Activated CD8-positive, alpha-beta T cell treated with anti-CD3 and anti-CD28 coated beads for 36 hours (primary cell): ENCODE measurements at places on chromosomes 11 and 22. TPM values are rescaled to one million over a fixed set of nuclear protein-coding genes. Genes with fewer than 3 reads are reported as not detected.

DNA sequence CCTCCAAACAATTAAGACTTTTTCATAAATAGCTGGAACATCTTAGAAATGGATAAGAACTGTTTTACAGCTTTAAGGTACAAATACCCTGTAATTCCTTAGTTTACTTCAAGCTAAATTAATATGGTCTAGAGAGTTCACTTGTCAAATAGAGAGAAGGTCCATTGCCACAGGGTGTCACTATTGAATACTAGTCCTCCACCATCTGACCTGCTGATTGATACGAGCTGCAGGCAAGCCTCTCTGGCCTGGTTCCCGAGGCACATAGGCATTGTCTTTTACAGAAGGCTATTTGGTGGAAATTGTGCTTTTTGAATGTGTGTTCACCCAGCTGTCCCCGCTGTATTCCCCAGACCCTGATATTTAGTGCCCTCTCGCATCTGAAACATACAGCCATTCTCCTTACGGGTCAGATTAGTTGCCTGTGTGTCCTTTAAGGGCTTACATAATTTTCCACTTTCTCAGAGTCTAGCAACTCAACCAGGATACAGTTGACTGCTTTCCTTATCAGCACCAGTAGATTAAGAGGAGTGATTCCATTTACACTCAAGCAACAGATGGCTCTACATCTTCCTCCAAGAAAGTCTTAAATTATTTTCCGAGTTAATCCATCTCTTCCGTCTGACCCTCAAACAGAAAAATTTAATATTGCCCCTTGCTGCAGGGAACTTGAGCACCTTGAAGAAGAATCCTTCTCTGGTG lies 788.8 kb upstream of the FAT3 start:
- H3K4me3 ChIP-seq: no peak overlapping the region
- H3K27ac ChIP-seq: no peak overlapping the region
- H3K4me1 ChIP-seq: no peaks in the 10 kb centered on the region
- H3K27me3 ChIP-seq: no peaks in the 10 kb centered on the region

DNA sequence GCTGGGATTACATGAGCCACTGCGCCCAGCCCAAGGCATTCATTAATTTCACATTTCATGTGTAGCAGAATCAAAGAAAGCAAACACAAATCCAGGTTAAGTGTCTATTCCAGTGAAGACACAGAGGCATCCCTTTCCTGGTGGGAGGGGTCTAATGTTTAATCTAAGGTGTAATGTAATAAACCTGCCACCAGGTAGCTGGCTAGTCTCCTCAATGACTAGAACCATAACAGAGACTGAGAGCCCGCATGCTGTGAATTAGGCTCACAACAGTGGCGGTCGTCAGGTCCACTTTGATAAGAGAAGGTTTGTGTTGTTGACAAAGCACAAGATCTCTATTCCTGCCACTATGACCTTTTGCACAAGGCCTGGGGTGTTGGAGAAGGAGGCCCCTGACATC lies 64.2 kb upstream of the ADA2 start:
- peaks cover 5% of the 10 kb centered on the region for H3K27me3 ChIP-seq
- no peaks in the 10 kb centered on the region for H3K36me3 ChIP-seq
- no peak overlapping the region for H3K27ac ChIP-seq
- no peak overlapping the region for H3K4me3 ChIP-seq
- H3K4me1 ChIP-seq: peaks cover 16% of the 10 kb centered on the region

GRCh38 chr11:76391021-76391420 lies 9.9 kb downstream of the GVQW3 start:
- no peak for DNase-seq
- H3K27ac ChIP-seq: no peak overlapping the region
- H3K4me3 ChIP-seq: no peak overlapping the region
- no peaks in the 10 kb centered on the region for H3K27me3 ChIP-seq
- no peaks in the 10 kb centered on the region for H3K36me3 ChIP-seq

DNA sequence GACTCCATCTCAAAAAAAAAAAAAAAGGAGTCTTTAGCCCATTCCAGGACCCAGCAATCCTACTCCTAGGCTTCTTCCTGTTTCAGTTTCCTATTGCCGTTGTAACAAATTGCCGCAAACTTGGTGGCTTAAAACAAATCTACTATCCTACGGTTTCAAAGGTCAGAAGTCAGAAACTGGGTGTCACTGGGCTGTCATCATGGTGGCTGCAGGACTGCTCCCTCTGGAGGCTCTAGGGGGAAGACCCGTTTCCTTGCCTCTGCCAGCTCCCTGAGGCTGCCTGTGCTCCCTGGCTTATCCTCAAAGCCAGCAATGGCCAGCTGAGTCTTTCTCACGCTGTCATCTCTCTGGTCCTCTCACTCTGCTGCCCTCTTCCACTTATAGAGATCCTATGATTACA lies 8.7 kb upstream of the DAGLA start:
- peaks cover 11% of the 10 kb centered on the region for H3K27me3 ChIP-seq
- H3K36me3 ChIP-seq: no peaks in the 10 kb centered on the region
- H3K4me1 ChIP-seq: no peaks in the 10 kb centered on the region
- H3K27ac ChIP-seq: no peak overlapping the region
- DNase-seq: no peak

DNA sequence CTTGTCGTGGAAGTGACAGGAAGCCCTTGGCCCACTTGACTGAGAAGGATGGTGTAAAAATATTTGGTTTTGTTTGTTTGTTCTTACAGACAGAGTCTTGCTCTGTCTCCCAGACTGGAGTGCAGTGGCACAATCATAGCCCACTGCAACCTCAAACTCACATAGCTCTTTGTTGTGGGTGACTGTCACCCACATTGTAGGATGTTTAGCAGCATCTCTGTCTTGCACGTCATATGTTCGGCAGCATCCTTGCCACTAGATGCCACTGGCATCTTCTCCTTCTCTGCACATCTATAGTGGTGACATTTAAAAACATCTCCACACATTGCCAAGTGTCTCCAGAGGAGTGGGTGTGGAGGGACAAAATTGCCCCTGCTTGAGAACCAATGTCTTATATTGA lies 56.8 kb downstream of the PRR5L start:
- DNase-seq: peak; percentile 80
- H3K27ac ChIP-seq: no peak overlapping the region
- H3K36me3 ChIP-seq: no peaks in the 10 kb centered on the region
- H3K4me1 ChIP-seq: peaks cover 55% of the 10 kb centered on the region

- H3K27me3 ChIP-seq: peaks cover 18% of the 10 kb centered on the region
- no peak for DNase-seq
- no peak overlapping the region for H3K27ac ChIP-seq
- H3K4me3 ChIP-seq: no peak overlapping the region
- H3K36me3 ChIP-seq: no peaks in the 10 kb centered on the region
- H3K4me1 ChIP-seq: no peaks in the 10 kb centered on the region
These were observed 11.1 kb downstream of the YAP1 start for GRCh38 chr11:102121329-102121728.

DNA sequence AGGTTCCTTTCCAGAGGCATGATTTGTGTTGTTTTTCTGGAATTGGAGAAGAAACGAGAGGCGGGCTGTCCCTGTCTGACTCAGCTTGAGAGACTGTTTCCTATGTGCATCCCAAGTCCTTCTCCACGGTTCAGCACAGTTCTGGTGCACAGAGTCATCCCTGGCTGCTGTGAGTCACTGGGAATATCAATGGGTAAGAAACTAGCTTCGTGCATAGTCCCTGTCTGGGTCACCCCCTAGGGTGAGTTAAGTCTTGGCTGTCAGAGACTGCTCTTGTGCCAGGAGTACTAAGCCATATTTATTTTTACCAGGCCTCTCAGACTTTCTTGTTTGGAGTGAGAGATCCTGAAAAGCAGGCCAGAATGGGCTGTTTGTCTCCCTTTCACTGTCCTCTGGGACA lies 2.4 kb upstream of the LRP4 start:
- H3K4me1 ChIP-seq: peaks cover 23% of the 10 kb centered on the region
- DNase-seq: no peak
- H3K27me3 ChIP-seq: peaks cover 35% of the 10 kb centered on the region

GRCh38 chr11:119169282-119169719 lies 776 bp downstream of the NLRX1 start:
- DNase-seq: peak; percentile 66
- H3K4me1 ChIP-seq: peaks cover 9% of the 10 kb centered on the region
- peak overlapping the region; percentile 92 for H3K27ac ChIP-seq
- H3K36me3 ChIP-seq: no peaks in the 10 kb centered on the region
- no peaks in the 10 kb centered on the region for H3K27me3 ChIP-seq
- peak overlapping the region; percentile 89 for H3K4me3 ChIP-seq

DNA sequence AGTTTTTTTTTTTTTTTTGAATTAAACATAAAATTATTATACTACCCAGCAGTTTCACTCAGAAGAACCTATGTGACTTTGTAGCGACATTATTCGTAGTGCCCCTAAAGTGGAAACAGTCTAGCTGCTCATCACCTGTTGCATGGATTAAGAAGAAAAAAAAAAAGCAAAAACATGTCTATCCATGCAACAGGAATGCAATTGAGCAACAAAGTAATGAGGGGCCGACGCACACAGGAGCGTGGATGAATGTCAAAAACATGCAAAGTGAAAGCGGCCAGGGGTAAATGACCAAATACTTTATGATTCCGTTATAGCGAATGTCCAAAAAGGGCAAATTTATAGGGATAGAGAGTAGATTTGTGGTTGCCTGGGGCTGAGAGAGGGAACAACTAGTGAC lies 16.3 kb downstream of the MYO18B start:
- no peak overlapping the region for H3K4me3 ChIP-seq
- no peaks in the 10 kb centered on the region for H3K27me3 ChIP-seq
- peaks cover 2% of the 10 kb centered on the region for H3K4me1 ChIP-seq
- no peaks in the 10 kb centered on the region for H3K36me3 ChIP-seq
- no peak for DNase-seq

- H3K36me3 ChIP-seq: no peaks in the 10 kb centered on the region
- DNase-seq: no peak
- no peak overlapping the region for H3K4me3 ChIP-seq
- no peaks in the 10 kb centered on the region for H3K4me1 ChIP-seq
- no peak overlapping the region for H3K27ac ChIP-seq
These were observed 25.1 kb upstream of the CAVIN3 start for GRCh38 chr11:6345366-6345765.

DNA sequence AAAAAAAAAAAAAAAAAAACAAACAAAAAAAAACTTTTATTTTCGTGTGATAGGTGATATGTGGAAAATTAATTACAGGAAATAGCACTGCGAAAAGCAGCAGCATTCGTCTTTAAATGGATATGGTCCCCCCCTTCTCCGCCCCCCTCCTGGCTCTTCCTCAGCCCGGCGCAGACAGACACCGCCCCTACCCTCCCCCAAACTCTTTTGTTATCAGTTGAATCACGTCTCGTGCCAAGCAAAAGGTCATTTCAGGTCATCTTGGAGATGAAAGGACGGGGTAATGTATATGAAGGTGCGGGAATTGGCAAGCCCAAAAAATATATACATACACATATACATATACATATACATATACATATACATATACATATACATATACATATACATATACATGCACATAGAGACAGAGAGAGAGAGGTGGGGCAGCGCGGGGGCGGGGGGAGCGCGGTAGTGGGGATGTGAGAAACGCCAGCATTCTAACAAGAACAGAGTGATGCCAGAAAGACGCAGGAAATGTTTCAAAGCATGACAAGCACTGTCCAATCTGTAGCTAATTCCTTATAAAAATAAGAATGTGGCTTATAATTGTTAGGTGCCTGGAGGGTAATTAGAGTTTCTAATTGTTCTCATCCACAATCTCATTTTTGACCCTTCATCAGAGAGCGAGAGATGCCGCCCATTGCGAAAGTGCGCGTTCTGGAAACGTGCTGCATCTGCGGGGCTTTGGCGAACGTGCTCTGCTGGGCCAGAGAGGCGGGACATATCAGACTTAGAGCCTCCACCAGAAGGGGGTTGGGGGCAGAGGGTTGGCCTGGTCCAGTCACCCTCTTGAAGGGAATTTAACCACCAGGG lies 214.5 kb upstream of the UBASH3B start:
- peak; percentile 2 for DNase-seq
- H3K36me3 ChIP-seq: no peaks in the 10 kb centered on the region
- H3K27ac ChIP-seq: no peak overlapping the region

DNA sequence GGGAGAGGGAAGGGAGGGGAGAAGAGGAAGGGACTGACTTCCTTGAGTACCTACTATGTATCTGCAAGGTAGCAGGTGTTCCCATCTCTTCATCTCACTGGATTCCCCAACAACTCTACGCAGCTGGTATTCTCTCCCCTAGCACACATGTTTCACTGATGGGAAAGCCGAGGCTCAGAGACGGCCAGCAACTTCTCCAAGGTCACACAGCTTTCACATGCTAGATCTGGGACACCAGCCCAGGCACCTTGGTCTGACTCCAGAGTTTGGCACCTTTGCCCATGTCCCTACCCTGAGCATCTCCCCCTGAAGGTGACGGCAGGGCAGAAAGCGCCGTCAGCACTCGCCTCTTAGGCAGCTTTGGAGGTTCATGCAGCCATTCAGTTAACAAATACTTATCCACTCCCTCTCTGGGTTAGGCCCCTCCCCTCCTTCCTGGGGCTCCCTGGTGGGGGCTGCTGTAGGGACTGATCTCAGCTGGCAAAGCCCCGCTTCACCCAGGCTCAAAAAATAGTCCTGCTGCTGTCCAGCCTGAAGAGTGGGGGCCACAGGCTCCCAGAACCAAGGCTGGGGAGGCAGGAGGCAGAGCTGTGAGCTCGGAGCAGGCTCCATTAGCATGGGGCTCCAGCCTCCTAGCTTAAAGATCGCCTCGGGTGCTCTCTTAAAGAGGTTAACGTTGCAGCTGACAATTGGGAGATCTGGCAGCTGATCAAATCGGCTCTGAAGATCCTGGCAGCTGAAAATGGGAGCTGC lies 79.4 kb downstream of the IGLL1 start:
- no peak for DNase-seq
- H3K27me3 ChIP-seq: no peaks in the 10 kb centered on the region
- H3K4me1 ChIP-seq: peaks cover 10% of the 10 kb centered on the region
- no peak overlapping the region for H3K27ac ChIP-seq
- H3K4me3 ChIP-seq: no peak overlapping the region

GRCh38 chr11:46359953-46360352 lies 12.7 kb downstream of the DGKZ start:
- no peaks in the 10 kb centered on the region for H3K27me3 ChIP-seq
- peaks cover 65% of the 10 kb centered on the region for H3K4me1 ChIP-seq
- H3K4me3 ChIP-seq: no peak overlapping the region
- DNase-seq: no peak
- peak overlapping the region; percentile 95 for H3K27ac ChIP-seq

- H3K27ac ChIP-seq: no peak overlapping the region
- DNase-seq: no peak
- no peaks in the 10 kb centered on the region for H3K27me3 ChIP-seq
- H3K4me1 ChIP-seq: no peaks in the 10 kb centered on the region
- no peaks in the 10 kb centered on the region for H3K36me3 ChIP-seq
- no peak overlapping the region for H3K4me3 ChIP-seq
These were observed 162.9 kb downstream of the DLG2 start for GRCh38 chr11:85464283-85464682.

GRCh38 chr11:46906609-46907041 lies 11.7 kb downstream of the LRP4 start:
- H3K36me3 ChIP-seq: no peaks in the 10 kb centered on the region
- no peaks in the 10 kb centered on the region for H3K4me1 ChIP-seq
- no peak for DNase-seq

The TRIM22 gene
- 138 TPM for total RNA-seq

The XKR3 gene
- total RNA-seq: not detected

The CDC45 gene
- total RNA-seq: 109 TPM

The TSPAN32 gene
- total RNA-seq: 3.1 TPM

The MMP12 gene
- not detected for total RNA-seq

The CARD16 gene
- total RNA-seq: 13.1 TPM

The SLCO2B1 gene
- not detected for total RNA-seq
